ENCODE measurements at places on chromosomes 1 and 21.
A peak's percentile ranks its signal among the peaks of the same experiment; 100 is the strongest.

- DNase-seq: no peak
These were observed 19.8 kb downstream of the SERINC2 start for GRCh38 chr1:31432592-31433395.

- DNase-seq: peak; percentile 51
These were observed at the start of gene B3GALT2 for GRCh38 chr1:193185901-193186731. Gene B3GALT2, minus strand, starts transcription at chr1:193186613. Its CDS starts 5,051 bp downstream, at chr1:193181562.

GRCh38 chr1:163137556-163138265 lies 65.0 kb downstream of the RGS5 start:
- no peak for DNase-seq

DNA sequence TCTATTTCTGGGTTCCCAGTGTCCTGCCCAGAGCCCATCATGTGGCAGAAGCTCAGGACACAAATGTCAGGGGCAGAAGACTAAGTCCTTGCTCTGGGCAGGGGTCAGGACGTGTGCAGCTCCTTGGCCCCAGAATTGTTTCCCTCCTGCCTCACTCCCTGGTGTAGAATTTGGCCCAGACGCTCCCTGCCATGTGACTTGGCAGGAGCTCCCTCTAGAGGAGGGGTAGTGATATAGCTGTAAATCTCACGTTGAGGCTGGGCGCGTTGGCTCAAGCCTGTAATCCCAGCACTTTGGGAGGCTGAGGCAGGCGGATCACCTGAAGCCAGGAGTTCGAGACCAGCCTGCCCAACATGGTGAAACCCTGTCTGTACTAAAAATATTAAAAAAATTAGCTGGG lies 91.2 kb downstream of the UBIAD1 start:
- DNase-seq: no peak

DNA sequence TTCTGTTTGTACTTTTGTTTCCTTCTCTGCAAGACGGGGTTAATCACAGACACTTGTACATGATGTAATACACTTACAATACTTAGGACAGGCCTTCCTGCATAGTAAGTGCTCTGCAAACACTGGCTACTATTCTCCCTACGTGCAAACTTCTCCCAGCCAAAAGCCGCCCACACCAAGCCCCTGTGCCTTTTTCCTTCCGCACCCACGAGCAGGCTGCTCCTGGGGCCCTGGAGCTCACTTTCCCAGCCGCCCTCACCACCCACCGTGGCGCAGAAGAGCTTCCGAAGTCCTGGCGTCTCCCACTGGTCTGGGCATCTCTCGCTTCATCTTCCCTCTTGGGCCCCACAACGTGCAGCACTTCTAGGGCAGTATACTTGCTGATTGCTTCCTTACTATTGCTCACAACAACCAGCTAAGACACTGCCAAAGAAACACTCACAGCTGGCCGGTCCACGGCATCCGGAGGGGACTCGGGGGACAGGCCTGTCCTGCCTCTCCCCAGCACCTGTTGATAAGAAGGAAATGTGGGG lies 22.5 kb upstream of the GPR157 start:
- DNase-seq: no peak

DNA sequence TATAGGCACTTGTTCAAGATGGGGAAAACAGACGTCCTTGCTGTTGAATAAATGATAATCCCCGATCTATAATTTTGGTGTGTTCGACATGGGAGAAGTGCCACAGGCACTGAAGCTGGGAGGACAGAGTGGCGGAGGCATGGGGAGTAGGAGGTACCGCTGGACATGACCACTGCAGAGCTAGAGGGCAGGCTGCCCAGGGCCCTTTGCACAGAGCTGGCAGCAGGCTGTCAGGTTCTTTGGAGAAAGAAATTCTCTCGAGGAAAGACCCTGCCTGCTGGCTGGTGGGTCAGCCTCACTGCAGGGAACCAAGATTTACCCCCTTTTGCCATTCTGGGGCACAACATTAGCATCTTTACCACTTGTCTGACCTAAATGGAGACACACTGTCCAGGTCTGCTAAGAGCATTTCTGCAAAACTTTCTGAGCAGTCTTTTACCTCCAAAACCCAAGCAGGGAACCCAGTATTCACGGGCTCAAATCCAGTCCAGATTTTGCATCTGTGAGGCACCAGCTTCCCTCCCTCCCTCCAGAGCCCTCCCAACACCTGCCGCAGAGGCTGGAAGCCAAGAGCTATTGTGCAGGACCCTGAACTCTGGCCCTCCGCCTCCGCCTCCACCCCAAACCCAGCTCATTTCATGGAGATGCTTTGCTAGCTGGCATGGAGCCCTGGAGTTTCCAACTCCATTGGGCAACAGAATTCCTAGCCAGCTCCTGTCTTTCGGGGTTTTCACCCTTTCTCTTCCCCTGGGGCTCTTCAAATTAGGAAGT lies 142.3 kb downstream of the PLXNA2 start:
- DNase-seq: peak; percentile 94

DNA sequence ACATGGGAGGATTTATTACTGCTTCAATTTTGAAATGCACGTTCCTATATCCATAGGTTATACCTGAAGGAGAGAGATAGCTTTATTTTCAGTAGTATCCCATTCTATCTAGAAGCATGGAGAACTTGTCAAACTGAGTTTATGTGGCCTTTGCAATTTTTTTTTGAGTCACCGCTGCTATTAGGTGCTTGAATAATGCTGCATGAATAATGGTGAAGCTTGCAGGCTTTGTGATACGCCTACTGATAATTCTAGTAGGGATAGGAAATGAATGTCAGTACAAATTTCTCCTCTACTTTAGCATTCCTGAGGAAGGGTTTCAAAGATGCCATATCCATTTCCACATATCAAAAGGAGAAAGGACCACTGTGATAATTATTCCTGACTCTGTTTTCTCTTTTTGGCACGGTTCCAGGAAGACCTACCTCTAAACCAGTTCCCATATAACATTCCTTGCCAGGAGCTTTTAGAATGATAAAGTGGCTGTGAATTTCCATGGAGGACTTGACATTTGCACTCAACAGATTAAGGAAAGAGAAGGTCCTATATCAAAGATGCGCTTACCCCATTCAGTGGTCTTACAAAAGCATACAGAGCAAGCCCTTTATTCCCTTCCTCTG lies 83.5 kb downstream of the SPATA46 start:
- no peak for DNase-seq

- no peak for DNase-seq
These were observed 169.4 kb downstream of the RASAL2 start for GRCh38 chr1:178263341-178263740.

- no peak for DNase-seq
These were observed 300.7 kb downstream of the SIPA1L2 start for GRCh38 chr1:232329103-232329813.

GRCh38 chr1:178723546-178723945 lies 1.5 kb upstream of the RALGPS2 start:
- no peak for DNase-seq

GRCh38 chr1:193856261-193856660 lies 669.8 kb upstream of the B3GALT2 start:
- no peak for DNase-seq

DNA sequence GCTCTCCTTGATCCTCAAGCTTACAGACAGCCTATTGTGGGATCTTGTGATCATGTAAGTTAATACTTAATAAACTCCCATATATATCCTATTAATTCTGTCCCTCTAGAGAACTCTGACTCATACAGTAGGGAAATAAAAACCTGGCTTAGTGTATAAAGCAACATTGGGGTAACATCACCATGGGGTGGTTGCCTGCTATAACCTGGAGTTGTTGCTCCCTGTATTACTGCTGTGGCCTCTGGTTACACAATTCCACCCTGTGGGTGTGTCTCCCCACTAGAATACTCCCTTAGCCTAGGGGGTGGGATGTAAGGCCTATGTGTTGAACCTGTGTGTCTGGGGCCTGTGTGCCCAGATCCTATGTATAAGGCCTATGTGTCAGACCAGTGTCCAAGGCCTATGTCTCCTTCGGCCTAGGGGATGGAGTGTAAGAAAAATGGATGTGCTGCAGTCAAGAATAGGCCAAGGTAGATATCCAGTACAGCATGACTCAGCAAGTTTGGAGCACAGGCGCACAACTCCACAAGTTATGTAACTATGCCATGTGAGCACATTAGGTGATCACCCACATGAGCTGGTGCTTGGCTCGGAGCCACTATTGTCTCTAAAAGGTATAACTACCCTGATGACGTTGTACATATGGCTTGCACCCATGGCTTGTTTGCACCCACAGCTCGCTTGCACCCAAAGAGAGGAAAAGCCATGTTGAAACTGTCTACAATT lies 96.8 kb upstream of the C1orf21 start:
- DNase-seq: peak; percentile 49

DNA sequence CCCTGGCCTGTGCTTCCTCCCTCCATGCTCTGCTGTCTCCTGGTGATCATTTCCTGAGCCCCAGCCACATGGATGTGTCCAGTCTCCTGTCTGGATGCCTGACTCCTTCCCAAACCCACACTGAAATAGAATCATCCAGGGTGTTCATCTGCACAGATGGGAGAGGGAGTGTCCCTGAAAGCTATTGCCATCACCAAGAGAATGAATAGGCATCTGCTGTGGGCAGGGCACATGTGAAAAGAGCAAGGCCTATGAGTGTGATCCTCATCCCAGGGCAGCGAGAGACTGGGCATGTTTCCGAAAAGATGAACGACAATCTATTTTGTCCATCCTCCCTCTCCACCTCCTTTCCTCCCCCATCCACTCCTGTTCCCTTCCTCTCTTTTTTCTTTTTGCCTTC lies 5.0 kb downstream of the IGSF21 start:
- DNase-seq: no peak

- DNase-seq: peak; percentile 50
These were observed 4.9 kb upstream of the SLC44A5 start for GRCh38 chr1:75615613-75616435.

DNA sequence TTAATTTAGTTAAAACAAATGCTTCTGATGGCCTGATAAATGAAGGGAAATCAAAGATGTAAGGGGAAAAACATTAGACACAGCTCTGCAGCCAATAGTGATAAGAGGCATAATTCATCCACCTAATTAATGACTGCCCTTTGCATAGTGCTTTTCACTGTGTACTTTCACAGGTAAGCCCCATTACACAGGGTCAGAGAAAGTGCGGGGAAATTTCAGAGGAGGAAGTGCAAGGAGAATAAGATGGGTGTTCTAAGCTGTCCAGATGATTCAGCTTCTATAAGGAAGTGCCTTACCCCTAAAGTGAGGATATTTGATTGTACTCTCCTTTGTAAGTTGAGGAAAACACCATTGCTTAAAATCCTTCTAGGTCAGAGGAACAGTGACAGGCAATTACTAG lies 88.0 kb downstream of the NR5A2 start:
- DNase-seq: no peak

DNA sequence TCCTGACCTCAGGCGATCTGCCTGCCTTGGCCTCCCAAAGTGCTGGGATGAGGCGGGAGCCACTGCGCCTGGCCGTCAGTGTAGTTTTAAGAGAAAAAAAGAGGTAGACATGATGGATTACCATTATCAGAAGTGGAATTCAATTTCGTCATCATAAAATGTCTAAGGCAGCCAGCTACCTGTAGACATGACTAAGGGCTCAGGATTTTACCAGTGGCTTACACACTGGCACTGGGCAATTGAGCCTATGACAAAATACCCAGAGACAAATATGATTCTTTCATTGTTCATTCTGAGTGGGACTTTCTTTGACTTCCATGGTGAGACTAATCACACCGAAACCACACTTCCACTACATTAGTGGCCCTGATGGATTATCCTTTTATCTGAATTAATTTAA lies 181.5 kb downstream of the GABPA start:
- no peak for DNase-seq

DNA sequence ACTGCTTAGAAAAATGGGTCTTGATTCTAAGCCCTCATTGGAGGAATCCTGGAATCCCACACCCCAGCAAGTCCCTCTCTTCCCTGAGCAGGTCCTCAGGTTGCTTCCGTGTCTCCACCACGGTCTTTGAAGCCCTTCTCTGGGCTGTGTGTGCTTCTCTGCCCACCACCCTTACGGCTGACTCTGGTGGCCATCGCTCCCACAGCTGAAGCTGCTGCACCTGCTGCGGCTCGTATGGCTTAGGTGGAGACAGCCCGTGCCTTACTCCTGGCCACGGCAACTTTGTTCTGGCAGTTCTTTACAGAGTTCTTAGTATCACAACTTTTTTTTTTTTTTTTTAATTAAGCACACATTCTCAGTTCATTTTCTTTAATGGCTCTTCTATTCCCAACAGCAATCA lies 10.9 kb upstream of the KIF26B start:
- no peak for DNase-seq

GRCh38 chr1:61709908-61710289 lies 15.0 kb downstream of the TM2D1 start:
- no peak for DNase-seq

DNA sequence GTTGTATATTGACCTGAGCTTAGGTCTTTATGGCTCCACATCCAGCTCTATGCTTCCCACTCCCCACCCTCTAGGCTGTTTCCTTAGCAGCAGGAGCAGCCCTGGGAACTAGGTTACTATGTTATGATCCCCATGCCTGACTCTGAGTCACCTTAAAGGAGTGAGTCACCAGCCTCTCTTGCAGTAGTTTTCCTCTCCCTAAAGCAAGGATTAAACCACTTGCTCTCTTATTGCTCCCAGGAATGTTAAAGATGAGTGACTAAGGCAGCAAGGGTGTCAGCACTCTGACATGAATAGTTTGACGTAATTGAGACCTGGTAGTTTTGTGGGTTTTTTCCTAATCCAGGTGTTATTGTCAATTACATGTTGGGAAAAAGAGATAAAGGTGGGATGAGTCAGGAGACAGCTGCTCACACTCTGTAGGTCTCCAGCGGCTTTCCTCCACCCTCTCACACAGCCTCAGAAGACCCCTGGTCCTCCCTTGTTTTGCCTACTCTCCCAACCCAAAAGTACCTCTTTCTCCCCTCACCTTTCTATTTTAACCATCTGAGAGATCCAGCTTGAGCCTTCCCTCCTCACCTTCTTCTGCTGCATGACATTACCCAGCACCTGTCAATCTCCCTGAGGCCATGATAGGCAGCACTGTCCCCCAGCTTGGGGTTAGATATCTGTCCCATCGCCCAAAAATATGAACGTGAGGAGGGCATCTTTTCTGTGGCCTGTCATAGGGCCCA lies 369.1 kb upstream of the VAMP3 start:
- DNase-seq: no peak

GRCh38 chr1:40984531-40984930 lies 5.0 kb downstream of the CTPS1 start:
- no peak for DNase-seq

- no peak for DNase-seq
These were observed 56.0 kb upstream of the LAMC2 start for GRCh38 chr1:183129921-183130690.

DNA sequence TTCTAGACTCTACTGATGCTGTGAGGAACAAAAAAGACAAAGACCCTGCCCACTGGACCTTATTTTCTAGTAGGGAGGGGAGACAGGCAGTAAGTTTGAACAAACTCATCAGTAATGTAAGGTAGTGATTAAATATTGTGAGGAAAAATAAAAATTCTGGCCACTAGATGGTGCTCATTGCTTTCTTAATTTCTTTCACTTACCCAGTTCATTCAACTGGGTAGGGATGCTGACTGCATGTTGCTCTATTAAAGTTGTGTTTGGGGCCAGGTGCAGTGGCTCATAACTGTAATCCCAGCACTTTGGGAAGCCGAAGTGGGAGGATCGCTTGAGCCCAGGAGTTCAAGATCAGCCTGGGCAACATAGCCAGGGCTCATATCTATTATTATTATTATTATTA lies 6.3 kb upstream of the KYAT3 start:
- peak; percentile 72 for DNase-seq

GRCh38 chr1:101323535-101323934 lies 86.7 kb downstream of the S1PR1 start:
- no peak for DNase-seq
